ENCODE measurements at places on chromosomes 13 and 19. TPM values are rescaled to one million over a fixed set of nuclear protein-coding genes. Genes with fewer than 3 reads are reported as not detected.

DNA sequence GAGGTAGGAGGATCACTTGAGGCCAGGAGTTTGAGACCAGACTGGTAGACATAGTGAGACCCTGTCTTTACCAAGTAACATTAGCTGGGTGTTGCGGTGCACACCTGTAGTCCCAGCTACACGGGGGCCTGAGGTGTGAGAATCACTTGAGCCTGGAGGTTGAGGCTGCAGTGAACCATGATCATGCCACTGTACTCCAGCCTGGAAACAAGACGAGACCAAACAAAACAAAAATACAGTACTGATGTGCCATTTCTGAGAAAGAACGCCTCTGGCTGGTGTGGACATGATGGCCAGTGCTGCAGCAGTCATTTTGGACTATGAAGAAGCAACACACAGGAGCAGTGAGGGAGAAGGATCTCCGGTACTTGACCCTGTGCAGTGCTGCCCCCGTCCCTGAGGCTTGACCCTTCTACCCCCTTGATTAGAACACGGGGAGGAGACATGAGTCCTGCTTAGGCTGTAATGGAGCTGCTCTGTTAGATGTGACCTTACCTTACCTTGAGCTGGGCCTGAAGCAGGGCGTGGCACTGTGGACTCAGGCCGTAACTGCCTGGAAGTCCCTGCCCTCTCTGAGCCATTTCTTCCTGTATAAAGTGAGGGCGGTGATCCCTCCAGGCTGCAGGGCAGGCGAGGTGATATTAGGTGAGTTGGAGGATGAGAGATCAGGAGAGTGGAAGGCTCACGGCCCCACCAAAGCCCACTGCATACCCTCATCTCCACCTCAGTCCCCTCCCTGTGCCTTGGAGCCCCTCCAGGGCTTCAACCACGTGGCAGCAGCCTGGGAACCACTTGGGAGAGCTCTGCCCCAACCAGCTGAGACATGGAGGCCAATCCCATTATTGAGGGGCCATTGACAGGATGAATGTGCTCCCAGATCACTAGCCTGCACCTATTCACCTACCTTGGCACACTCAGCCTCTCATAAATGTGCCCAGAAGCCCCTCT, 5.9 kb downstream of the RPL18A start:
- H3K36me3 ChIP-seq: peaks cover 45% of the 10 kb centered on the region
- H3K27me3 ChIP-seq: no peaks in the 10 kb centered on the region
- DNase-seq: no peak
- peaks cover 24% of the 10 kb centered on the region for H3K4me1 ChIP-seq
- H3K4me3 ChIP-seq: no peak overlapping the region

DNA sequence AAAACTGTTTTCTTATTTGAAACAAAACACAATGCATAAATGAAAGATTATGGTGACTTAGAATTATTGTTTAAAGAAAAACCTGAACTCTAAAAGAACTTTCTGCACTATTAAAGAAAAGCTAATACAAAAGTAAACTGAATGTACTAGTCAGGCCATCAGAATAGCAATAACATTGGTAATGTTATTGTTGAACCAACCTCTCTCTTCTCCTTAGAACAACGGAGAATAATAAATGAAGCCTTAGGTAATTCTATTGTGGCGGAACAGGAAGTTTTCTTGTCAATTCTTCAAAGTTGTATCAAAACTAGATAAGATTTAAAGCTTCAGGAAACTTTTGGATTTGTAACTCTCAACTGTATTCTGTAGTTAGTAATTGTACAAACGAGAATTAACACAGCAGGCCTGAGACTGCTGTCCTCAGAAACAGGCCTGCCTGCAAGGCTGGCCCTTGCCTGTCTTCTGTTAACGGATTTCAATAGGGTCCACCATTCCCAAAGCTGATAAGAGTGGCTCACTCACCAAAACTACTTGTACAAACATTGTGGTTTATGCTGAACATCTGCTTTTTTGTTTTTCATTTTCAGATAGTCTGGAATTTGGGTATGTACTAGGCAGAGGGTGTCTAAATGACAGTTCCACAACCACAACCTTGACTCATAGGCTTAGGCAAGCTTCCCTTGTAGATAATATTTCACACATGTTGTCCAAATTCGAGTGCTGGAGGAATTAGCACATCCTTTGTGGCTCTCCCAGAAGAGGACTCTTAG, 825.8 kb downstream of the GPC5 start:
- H3K27ac ChIP-seq: no peak overlapping the region
- H3K4me1 ChIP-seq: no peaks in the 10 kb centered on the region
- no peak for DNase-seq
- H3K27me3 ChIP-seq: no peaks in the 10 kb centered on the region
- H3K36me3 ChIP-seq: no peaks in the 10 kb centered on the region

DNA sequence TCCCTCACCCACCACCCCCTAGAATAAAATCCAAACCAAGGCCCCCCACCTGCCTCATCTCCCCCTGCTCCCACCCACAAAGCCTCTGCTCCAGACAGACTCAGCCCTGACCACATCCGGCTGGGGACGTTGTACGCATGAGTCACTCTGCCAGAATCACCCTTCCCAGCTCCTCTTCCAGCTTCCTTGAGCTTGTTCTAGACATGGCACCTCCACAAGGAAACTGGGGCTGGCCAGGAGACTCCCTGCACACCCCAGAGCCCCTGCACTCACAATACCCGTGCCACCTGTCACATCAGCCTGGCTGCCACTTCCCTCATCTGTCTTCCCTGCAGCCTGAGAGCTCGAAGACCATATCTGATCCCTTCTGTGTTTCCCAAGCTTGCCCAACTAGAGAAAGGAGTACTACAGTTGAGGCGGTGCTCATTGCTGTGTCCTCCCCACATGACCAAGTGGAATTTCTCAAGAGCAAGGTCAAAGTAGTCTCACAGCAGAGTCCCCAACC, 9.7 kb downstream of the DEDD2 start:
- DNase-seq: no peak
- H3K4me3 ChIP-seq: no peak overlapping the region
- H3K27ac ChIP-seq: peak overlapping the region; percentile 74
- H3K36me3 ChIP-seq: peaks cover 48% of the 10 kb centered on the region
- H3K4me1 ChIP-seq: peaks cover 50% of the 10 kb centered on the region

DNA sequence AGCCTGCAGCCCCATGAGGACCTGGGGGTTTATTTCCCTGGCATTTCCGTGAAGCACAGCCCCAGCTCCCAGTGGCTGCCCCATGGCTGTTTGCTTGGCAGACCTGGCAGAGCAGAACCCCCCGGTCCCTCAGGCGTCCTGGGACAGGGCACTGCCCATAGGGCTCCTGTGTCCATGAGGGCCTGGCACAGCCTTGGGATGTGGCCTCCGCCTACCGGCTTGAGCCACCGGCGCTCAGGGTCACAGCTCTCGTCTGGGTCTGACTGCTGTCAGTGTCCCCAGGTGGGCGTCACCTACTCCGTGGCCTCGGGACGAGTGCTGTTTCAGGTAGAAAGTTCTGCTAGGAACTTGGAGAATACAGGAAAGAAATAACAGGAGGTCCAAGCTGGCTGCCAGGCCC, 52.8 kb downstream of the MYO9B start:
- peaks cover 18% of the 10 kb centered on the region for H3K36me3 ChIP-seq
- H3K27me3 ChIP-seq: no peaks in the 10 kb centered on the region
- H3K27ac ChIP-seq: no peak overlapping the region
- peaks cover 32% of the 10 kb centered on the region for H3K4me1 ChIP-seq
- DNase-seq: no peak

DNA sequence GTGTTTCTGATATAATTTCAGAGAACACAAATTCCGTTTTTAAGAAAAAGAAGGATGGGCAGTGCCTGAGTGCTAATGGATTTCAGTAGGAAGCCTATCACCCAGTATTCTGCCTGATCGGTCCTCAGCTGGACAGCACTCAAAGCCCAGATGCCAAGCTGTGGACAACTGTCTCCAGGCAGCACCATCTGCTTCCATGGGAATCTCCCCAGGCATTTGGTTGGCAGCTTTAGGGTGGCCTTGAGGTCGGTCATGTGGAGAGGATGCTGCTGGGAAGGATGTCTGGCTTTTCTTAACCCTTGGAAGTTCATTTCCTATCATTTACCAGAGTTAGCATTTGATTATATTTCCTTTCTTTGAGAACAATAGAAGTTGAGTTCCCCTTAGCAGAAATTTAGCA, 311.7 kb downstream of the TBC1D4 start:
- H3K4me3 ChIP-seq: no peak overlapping the region
- no peaks in the 10 kb centered on the region for H3K36me3 ChIP-seq
- no peaks in the 10 kb centered on the region for H3K27me3 ChIP-seq
- no peaks in the 10 kb centered on the region for H3K4me1 ChIP-seq

DNA sequence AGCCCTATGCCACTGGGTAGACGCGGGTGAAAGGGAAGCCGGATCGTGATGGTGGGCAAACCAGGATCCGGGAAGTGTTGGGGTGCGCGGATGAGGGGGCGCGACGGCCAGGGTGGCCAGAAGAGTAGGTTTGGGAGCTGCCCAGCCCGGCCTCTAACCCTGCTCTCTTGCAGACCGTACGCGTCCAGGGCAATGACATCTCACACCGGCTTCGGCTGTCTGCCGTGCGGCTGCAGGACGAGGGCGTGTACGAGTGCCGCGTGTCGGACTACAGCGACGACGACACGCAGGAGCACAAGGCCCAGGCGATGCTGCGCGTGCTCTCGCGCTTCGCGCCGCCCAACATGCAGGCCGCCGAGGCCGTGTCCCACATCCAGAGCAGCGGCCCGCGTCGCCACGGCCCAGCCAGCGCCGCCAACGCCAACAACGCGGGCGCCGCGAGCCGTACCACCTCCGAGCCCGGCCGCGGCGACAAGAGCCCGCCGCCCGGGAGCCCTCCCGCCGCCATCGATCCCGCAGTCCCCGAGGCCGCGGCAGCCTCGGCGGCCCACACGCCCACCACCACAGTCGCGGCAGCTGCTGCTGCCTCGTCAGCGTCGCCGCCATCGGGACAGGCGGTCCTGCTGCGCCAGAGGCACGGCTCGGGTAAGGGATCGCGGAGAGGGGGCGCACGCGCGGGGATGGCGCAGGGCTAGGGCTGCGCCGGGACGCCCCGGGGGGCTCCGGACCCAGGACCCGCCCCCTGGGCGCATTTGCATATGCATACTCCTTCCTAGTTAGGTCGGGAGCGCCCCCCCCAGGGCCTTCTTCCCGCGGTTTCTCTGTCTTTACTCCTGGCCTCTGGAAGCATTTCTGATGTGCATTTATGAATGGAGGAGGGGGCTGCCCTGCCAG, 4.1 kb downstream of the VSTM2B start:
- H3K4me1 ChIP-seq: peaks cover 22% of the 10 kb centered on the region
- DNase-seq: peak; percentile 34
- H3K4me3 ChIP-seq: no peak overlapping the region
- peaks cover 53% of the 10 kb centered on the region for H3K27me3 ChIP-seq
- peaks cover 5% of the 10 kb centered on the region for H3K36me3 ChIP-seq
- no peak overlapping the region for H3K27ac ChIP-seq

GRCh38 chr13:93309886-93310523, 83.4 kb downstream of the GPC6 start:
- H3K4me3 ChIP-seq: no peak overlapping the region
- no peak overlapping the region for H3K27ac ChIP-seq
- no peaks in the 10 kb centered on the region for H3K4me1 ChIP-seq
- DNase-seq: no peak

The LYPD5 gene
- 0.86 TPM for total RNA-seq

The TTC9B gene
- not detected for total RNA-seq

DNA sequence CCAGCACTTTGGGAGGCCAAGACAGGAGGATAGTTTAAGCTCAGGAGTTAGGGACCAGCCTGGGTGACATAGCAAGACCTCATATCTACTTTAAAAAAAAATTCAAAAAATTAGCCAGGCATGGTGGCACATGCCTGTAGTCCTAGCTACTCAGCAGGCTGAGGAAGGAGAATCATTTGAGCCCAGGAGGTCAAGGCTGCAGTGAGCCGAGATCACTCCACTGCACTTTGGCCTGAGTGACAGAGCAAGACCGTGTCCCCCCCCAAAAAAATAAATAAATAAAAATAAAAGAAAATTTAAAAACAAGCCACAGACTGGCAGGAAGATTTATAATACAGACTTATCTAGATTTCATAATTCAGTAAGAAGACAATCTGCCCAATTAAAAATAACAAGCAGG, 14.8 kb downstream of the PSPC1 start:
- H3K36me3 ChIP-seq: peaks cover 62% of the 10 kb centered on the region
- H3K4me3 ChIP-seq: no peak overlapping the region
- no peak for DNase-seq
- peak overlapping the region; percentile 31 for H3K27ac ChIP-seq

- H3K27ac ChIP-seq: no peak overlapping the region
- no peaks in the 10 kb centered on the region for H3K27me3 ChIP-seq
- no peak overlapping the region for H3K4me3 ChIP-seq
- no peaks in the 10 kb centered on the region for H3K36me3 ChIP-seq
Observed at GRCh38 chr13:62512194-62513141, 1096.8 kb upstream of the PCDH20 start.

GRCh38 chr13:109135018-109135417, 505.6 kb downstream of the MYO16 start:
- DNase-seq: no peak
- no peak overlapping the region for H3K27ac ChIP-seq
- H3K4me1 ChIP-seq: no peaks in the 10 kb centered on the region
- no peak overlapping the region for H3K4me3 ChIP-seq

GRCh38 chr13:60463787-60464186, 66.8 kb downstream of the TDRD3 start:
- H3K27ac ChIP-seq: no peak overlapping the region
- no peaks in the 10 kb centered on the region for H3K27me3 ChIP-seq
- DNase-seq: no peak
- no peak overlapping the region for H3K4me3 ChIP-seq
- peaks cover 10% of the 10 kb centered on the region for H3K36me3 ChIP-seq
- H3K4me1 ChIP-seq: no peaks in the 10 kb centered on the region

The LSM7 gene
- total RNA-seq: 134 TPM

GRCh38 chr19:56393119-56394012, at the start of gene ZNF582:
Gene ZNF582, minus strand, starts transcription at chr19:56393534. Its CDS starts 1,782 bp downstream, at chr19:56391752.
- peaks cover 82% of the 10 kb centered on the region for H3K36me3 ChIP-seq
- peaks cover 11% of the 10 kb centered on the region for H3K4me1 ChIP-seq
- no peaks in the 10 kb centered on the region for H3K27me3 ChIP-seq
- H3K27ac ChIP-seq: peak within 1 kb of the TSS; percentile 96

The CYP4F8 gene
- total RNA-seq: not detected

DNA sequence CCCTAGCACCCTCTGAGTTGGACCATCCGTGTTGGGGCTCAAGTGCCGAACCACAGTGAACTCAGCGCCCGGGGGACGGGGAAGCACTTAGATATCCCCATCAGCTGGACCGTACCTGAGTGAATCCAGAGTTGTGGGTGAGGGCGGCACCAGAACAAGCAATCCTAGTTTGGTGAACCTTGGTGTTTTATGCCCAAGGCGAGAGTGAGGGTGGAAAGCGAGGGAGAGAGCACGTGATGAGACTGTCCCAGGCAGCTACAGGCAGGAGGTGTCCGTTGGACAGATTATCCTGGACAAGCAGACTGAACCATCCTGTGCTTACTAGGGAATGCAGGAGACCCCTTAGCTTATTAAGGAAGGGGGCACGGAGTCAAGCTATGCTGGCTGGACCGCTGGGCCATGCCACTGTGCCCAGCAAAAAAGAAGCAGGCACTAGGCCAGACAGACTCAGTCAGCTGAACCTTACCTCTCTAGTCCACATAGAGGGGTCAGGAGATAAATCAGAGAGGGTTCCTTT, 596 bp downstream of the GET3 start:
- no peaks in the 10 kb centered on the region for H3K27me3 ChIP-seq
- DNase-seq: no peak
- H3K36me3 ChIP-seq: peaks cover 29% of the 10 kb centered on the region

The SERP2 gene
- total RNA-seq: 0.63 TPM

The FCHO1 gene
- total RNA-seq: 50.5 TPM
